Central memory CD4-positive, alpha-beta T cell (primary cell): ENCODE measurements at places on chromosomes 3 and 15.

DNA sequence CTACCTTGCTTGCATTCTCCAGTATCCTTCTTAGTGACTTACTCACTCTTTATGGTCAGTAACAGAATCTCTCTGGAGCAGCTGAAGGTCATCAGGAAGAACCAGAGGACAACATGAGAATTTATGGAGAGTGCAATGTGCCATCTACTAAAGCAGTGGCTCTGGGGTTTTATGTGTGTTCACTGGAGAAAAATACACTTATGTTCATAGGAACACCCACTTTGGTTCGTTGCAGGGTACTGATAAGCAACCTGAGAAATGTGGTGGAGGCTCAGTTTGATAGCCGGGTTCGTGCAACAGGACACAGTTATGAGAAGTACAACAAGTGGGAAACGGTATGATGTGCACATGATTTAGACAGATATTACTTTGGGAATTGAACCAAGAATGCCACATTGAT, 12.8 kb downstream of the CPB1 start:
- DNase-seq = no peak

- DNase-seq = no peak
These were observed 48.0 kb upstream of the UBP1 start for GRCh38 chr3:33488246-33488645.

GRCh38 chr3:22536541-22536940, 666.6 kb upstream of the UBE2E2 start:
- DNase-seq = no peak

DNA sequence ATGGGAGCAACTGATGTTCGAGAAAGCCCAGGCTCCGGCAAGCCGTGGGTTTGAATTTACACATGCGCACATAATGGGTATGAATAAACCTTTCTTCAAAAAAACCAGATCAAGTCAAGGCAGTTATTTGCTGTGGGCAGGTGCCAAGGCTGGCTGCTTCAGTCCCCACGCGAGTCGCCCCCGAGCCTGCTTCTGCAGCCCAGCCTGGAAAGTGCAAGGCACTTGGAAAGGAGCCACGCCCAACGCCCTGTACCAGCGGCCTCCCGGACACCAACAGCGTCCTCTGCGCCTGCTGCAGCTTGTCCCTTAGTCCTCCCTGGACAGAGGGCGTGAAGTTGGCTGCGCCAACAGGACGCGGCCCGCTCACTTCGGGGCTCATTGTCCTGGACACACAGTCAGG, 68.9 kb downstream of the KLF15 start:
- DNase-seq = no peak

GRCh38 chr3:146131616-146132410, 29.2 kb downstream of the PLOD2 start:
- no peak for DNase-seq

- DNase-seq = no peak
These were observed 17.5 kb upstream of the ARHGEF3 start for GRCh38 chr3:56819016-56819809.

DNA sequence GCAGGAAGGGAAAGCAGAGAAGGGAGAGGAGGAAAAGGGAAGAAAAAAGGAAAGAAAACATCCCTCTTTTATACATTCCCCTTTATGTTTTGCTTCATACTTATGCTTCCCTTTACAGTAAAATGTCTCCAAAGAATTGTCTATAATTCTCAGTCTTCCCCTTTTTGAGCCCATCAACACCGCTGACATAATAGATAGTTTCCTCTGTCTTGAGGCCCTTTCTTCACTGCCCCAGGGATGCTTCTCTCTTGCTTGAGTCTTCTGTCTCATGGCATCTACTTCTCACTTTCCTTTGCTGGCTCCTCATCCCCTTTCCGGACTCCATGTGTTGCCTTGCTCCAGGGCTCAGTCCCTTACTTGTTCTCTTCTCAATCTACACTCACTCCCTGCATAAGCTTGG, 99.7 kb upstream of the DAZL start:
- DNase-seq = no peak

GRCh38 chr3:130527426-130527825, 10.4 kb downstream of the COL6A6 start:
- DNase-seq = no peak

DNA sequence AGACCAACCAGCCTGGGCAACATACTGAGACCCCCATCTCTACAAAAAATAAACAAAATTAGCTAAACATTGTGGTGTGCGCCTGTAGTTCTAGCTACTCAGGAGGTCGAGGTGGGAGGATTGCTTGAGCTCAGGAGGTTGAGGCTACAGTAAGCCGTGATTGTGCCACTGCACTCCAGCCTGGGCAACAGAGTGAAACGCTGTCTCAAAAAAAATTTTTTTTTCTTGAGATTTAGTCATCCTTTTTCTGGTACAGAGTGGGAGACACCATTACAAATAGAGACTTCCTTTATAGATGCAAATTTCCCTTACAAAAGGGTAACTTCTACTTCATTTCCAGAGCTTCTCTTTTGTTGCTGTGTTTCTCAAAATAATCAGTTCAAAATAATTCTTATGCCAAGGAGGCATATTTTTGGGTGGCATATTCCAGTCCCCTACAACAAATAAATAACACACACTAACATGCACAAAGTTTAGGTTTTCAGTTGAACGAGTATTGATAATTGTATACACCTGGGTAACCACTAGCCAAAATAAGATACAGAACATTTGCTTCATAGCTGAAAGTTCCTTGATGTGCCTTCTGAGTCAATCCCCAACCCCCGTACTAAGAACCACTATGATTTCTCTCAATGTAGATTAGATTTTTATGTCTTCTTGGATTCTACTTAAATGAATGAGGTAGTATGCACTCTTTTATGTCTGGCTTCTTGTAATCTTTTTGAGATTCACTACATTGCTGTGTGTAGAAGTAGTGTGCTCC, 248.9 kb upstream of the PROK2 start:
- no peak for DNase-seq

DNA sequence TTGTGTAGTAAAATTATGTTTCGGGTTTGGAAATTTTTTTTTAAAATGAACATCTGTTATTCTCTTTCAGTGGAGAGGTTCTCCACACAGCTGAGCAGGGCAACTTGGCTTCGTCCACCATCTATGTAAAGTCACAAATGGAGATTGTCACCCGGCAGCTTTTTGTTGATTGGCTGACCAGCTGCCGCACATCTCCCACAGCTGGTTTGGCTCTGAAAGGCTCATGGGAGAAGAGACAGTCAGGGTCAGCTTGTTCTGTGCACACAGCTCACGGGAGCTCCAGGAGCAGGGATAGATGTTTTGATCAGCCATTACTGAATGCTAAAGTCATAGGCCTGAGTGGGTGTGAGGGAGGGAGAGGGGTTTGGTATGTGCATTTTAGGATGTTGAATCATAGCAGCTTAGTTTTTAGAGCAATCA, 12.9 kb upstream of the CCDC80 start:
- DNase-seq = no peak

DNA sequence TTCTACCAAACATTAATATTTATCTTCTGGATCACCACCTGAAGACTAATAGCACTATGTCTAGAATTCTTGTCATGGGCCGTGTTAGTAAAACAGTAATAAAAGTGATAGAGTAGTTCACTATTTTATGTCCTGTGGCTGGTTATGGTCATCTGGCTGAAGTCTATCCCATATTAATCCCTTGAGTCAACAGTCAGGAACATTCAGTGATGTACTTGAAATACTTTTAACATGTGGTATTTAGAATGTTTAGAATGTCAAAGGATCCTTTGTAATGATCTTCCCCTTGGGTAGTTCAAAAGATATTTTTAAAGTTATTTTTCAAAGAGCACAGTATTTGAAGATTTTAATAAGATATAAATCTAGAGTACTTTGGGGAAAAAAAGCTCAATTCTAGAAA, 117.0 kb downstream of the MBNL1 start:
- DNase-seq = no peak

- DNase-seq = no peak
These were observed 304.9 kb upstream of the WNT5A start for GRCh38 chr3:55792009-55792408.

GRCh38 chr3:173711619-173712018, 314.1 kb downstream of the NLGN1 start:
- no peak for DNase-seq

DNA sequence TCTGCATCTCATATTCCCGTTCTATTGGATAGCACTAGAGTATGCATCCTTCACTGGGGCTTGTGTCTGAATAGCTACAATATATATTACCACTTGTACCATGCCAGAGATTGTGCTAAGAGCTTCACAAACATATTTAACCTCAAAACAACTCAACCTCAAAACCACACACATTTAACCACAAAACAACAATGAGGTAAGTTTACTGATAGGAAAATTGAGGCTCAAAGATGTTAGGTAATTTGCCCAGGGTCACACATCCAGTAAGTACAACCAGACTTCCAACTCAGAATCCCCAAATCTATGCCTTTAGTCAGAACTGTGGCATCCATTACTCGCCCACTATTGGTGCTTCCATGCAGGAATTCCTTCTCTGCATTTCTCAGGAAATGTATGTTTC, 220.0 kb downstream of the FAM43A start:
- DNase-seq = no peak

GRCh38 chr15:101168898-101169494, 82.9 kb downstream of the CHSY1 start:
- DNase-seq = no peak

- DNase-seq = no peak
These were observed 246.0 kb downstream of the EPHA3 start for GRCh38 chr3:89353465-89353864.

DNA sequence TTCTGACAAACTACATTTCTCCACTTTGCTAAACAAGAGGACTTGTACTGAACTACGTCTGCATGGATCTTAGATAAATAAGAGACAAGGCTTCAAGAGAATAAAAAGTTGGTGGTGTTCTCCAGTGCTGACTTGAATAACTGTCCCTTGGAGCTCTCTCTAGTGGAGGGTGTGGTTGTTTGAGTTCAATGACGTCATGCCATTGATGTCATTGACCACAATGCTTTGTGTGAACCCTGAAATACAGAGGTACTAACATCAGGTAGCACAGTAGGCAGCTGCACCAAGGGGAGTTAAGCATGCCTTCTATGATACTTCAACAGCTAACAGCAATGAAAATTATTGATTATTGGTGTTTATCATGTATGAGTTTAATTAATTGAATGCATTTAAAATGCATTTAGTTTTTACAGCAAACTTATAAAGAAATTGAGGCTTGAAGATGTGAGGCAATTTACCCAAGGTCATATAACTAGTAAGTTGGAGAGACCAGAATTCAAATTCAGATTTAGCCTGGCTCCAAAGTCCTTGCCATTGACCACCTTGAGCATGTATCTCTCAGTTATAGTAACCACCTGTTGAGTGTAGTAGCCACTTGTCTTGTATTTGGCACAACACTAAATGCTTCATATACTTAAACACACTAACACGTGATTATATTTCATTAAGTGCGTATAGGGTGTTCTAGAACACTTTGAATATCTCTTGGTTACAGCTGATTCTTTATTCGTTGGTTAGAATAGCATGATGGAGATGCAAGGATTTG, 126.0 kb upstream of the ANKRD28 start:
- no peak for DNase-seq

DNA sequence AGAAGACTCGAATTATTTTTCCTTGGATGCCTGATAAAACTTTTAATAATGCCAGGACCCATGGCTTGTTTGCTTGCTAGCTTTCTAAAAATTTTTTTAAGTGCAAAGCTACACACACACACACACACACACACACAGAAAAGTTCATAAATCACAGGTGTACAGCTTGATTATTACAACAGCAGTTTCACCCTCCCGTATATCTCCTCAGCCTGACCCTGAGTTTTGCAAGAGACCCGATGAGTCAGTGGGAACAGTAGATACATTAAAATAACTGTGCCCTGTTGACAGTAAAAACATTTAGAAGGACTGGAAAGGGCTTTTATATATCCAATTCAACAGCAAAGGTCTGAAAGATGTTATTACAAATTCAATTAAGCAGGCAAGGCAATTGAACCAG, 46.7 kb downstream of the EMC4 start:
- DNase-seq = no peak

GRCh38 chr15:70064441-70064840, 33.3 kb downstream of the TLE3 start:
- DNase-seq = no peak

- no peak for DNase-seq
These were observed 60.0 kb upstream of the FEZF2 start for GRCh38 chr3:62433396-62433795.

DNA sequence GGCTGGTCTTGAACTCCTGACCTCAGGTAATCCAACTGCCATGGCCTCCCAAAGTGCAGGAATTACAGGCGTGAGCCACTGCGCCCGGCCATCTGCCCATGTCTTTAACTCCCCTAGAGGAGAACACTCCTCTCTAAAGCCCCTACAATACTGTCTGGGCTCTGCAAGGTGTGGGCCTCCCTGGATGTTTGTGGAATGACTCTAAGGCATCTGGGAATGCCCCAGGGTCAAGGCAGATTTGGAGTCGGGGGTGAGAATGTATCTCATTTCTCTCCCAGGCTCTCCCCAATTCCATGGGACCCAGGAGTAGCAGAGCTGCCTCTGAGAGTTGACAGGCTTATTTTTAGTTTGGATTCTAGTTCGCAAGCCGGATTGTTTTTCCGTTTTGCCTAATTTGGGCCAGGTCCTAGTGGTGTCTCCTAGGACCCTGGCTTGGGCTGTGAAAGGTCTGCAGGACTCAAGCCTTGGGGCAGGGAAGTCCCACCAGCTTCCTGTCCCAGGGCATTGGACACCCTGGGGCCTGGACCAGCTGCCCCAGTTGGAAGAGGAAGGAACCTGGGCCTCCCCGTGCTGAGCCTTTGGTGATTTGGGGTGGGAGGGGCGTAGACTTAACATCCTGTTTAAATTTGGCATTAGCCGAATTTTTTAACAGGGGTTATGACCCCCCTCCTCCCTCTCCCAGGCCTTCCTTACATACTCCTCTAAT, 53.5 kb downstream of the MAGEF1 start:
- no peak for DNase-seq

DNA sequence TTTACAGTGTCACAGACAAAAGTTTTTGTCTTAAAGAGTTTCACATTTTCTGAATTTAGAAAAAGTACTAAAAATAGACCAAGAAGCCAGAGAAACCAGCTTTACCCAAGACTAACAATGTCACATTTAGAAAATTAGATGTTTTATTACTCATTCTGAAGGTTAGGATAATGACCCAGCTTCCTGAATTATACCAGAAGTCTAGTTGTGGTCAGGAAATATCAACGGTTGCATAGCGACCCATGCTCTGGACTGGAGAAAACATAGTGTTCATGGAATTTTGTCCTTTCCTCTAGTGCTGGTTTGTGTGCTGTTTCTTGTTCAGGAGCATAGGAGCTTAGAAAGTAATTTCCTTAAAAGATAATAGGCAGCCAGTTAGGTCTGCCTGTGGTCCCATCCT, 59.0 kb downstream of the DPPA2 start:
- no peak for DNase-seq

- no peak for DNase-seq
These were observed 100.0 kb upstream of the LINGO1 start for GRCh38 chr15:77732514-77733335.

- DNase-seq = no peak
These were observed 23.7 kb upstream of the P4HTM start for GRCh38 chr3:48966367-48966766.

- DNase-seq = no peak
These were observed 123.2 kb downstream of the SNRK start for GRCh38 chr3:43409506-43409905.

- no peak for DNase-seq
These were observed 57.9 kb downstream of the ADCY5 start for GRCh38 chr3:123390865-123391600.

GRCh38 chr3:148975248-148975647, 16.1 kb upstream of the GYG1 start:
- no peak for DNase-seq
